A549 (cell line): ENCODE measurements at places on chromosomes 7 and 10.

- no peak for DNase-seq
Measured at GRCh38 chr10:125134916-125135770, 25.2 kb downstream of the CTBP2 start.

DNA sequence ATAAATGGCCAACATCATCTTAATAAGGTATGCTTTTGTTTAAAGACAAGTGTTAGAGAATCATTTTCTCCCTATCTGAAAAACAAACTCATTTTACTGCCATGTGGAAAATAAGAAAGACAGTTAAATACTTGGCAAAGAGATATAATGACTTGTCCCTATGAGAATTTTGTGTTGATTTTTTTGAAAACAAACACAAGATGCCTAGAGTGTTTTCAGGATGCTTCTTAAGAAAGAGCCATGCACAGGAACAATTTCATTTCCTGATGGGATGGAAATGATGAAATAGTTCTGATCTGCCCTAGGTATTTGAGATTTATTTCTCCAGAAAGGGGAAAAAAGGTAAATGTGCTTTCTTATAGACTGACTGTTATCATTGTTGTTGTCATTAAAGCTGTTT is 237.5 kb upstream of the GNAI1 start:
- DNase-seq: no peak

GRCh38 chr10:17643339-17643754 is 604 bp upstream of the STAM start:
- peak; percentile 87 for DNase-seq

DNA sequence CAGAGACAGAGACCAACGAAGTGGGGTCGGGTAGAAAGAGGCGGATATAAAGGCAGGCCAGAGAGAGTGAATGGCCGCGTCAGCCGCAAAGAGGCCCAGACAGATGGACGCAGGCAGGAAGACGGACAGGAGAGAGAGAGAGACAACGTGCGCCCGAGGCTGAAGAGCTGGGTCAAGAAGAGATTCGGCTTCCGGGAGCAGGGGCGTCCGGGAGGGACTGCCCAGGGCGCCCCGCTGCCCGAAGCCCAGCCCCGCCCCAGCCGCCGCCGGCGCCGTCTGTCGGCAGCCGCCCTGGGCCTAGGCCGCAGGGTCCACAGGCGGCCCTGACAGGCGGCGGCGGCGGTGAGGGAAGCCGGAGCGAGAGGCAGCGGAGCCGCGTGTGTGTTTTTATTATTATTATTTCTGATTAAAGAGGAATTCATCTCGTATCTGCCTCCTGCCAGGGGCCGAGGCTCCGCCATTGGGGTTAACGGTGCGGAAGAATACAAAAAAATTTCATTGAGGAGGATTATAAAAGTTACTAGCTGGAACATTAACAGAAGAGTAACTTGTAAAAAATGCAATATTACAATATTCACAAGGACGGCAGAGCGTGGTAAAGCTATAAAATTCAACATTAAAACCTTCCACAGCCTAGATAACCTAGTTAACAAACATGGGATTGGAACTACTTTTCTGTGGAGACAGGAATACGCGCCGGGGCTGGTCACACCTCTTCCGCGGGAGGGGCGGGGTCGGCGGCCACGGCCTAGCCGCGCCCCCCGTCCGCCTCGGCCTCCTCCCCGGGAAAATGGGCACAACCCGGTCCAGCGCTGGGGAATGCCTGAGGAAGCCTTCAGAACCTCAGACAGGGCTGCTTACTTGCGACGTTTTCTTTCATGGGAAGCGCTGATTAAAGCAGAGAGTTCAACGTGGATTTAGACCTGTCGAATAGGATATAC is 29.7 kb upstream of the PAX2 start:
- DNase-seq: no peak

DNA sequence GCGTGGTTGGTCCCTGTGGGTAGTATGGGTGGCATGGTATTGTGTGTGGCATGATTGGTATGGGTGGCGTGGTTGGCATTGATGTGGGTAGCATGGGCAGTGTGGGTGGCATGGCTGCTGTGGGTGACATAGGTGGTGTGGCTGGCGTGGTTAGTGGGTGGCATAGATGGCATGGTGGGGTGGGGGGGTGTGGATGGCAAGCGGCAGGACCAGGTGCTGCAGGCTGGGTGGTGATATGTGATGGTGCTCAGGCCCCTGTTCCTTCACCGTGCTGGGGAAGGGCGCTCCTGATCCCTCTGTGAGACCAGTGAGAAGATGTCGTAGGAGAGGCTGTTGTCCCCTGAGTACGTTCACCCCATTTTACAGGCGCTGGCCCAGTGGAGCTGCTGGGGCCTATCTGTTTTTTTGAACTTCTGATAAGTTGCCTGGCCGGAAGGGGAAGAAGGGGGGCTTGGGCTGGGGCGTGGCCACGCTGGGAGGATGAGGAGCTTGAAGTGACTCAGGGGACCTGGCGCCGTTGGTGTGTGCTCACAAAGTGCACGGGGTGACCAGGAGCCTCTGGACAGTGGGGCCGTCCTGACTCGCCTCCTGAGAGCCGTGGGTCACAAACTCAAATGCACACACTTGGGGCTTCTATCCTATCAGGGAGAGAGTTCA is 17.5 kb downstream of the INPP5A start:
- DNase-seq: no peak

DNA sequence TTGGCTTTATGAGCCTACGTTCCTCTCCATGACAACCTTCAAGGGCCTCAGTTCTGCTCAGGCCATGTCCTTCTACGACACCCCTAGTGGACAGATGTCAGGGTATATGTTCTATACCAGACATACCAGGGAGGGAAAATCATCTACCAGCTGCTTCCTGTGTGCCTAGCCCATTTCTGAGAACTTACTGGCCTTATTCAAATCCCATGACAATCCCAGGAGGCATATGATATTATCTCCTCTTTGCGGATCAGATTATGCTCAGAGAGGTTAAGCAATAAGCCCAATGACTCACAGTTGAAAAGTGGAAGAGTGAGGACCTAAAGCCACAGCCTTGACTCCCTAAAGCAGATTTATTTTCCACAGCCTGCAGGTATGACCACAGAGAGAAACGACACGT is 139.3 kb downstream of the GLI3 start:
- DNase-seq: peak; percentile 11

GRCh38 chr7:104795616-104796398 is 218.2 kb upstream of the KMT2E start:
- no peak for DNase-seq

- no peak for DNase-seq
Measured at GRCh38 chr10:70358446-70358845, 24.0 kb downstream of the LRRC20 start.

DNA sequence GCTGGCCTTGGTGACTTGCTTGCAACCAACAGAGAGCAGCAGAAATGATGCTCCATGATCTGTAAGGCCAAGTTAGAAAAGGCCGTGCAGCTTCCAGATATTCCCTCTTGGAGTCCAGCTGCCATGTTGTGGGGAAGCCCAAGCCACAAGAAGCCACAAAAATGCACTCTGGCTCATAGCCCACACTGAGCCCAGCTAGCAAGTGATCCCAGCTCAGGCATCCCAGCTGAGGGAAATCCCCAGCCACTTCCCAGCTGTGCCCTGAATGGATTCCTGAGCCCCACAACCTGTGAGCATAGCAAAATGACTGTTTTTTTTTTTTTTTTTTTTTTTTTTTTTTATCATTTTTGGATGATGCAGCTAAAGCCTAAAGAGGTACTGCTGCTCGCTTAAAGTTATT is 11.1 kb upstream of the SDK1 start:
- DNase-seq: no peak
